ENCODE measurements at places on chromosomes 11 and 22.
A peak's percentile ranks its signal among the peaks of the same experiment; 100 is the strongest.

- DNase-seq = no peak
These were observed 25.2 kb upstream of the VPREB1 start for GRCh38 chr22:22219140-22219996.

GRCh38 chr11:109940816-109941215, 152.4 kb upstream of the ZC3H12C start:
- DNase-seq = peak; percentile 49

DNA sequence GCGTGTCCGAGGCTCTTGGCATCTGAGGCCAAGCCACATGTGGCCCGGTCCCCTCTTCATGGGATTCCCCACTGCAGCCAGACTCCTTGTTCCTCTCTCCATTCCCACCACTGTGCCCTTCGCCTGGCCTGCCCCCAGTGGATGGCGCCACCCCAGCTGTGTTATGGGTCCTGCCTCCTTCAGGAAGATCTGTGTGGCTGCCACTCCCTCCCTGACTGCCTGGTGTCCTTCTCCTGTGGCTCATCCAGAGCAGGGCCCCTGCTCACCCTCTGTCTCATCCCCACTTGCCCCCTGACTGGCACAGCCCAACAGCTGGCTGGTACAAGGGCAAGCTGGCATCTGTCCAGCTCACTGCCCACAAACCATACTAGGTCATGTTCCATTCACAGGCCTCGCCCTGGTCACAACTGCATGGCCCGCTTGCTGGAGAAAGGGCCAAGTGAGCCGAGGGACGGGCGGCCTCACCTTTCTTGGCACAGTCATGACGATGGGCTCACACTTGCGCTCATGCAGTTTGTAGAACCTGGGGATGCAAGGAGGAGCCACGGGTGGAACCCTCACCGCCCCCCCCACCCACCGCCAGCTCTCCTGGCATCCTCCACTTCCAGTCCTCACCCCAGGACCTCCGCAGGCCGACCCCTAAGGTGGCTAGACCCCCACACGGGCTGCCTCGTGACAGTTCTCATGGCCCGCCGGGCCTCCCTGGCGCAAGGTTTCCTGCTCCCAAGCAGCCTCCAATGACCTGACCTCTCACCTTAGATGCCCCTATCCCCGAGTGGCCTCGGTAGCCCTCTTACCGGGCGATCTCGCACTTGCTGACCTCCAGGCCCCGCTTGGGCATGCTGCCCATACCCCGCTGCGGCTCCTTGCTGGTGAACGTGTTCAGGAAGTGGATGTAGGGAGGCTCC, 2.1 kb upstream of the PTPRCAP start:
- peak; percentile 23 for DNase-seq

- peak; percentile 97 for DNase-seq
These were observed 10.9 kb upstream of the HBE1 start for GRCh38 chr11:5280582-5281102.

- no peak for DNase-seq
These were observed 17.8 kb upstream of the P2RY2 start for GRCh38 chr11:73200256-73200655.

DNA sequence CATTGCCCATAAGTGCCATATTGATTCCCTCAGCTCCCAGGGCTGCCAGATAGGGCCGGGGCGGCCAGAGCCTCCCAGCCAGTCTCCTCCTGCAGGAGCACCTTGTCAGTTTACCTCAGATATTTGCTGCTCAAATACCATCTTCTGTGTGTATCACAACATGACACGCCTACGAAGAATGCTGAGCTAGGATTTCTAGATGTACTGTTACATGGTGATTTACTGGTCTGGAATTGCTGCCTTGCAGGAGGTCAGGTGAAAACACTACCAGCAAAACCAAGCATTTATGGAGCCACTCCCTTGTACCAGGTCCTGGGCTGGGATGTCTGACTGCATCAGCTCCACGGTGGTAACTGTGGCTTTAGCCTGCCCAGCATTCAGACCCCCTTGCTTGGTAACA, 11.8 kb downstream of the MICAL3 start:
- DNase-seq = peak; percentile 34

DNA sequence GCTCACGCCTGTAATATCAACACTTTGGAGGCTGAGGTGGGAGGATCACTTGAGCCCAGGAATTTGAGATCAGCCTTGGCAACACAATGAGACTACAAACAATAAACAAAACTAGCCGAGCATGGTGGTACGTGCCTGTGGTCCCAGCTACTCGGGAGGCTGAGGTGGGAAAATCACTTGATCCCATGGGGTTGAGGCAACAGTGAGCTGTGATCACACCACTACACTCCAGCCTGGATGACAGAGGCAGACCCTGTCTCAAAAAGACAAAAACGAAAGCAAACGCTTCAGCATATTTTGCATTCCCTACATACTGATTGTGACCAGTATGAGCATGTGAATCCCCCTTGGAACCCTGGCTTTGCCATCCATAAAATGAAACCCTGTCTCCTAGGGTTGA, 33.9 kb upstream of the MN1 start:
- peak; percentile 74 for DNase-seq

- peak; percentile 79 for DNase-seq
These were observed 29.1 kb downstream of the TSPAN18 start for GRCh38 chr11:44755556-44756523.

GRCh38 chr22:30491381-30491780, 14.1 kb downstream of the SEC14L4 start:
- no peak for DNase-seq

GRCh38 chr11:67276781-67277230, 10.5 kb downstream of the GRK2 start:
- peak; percentile 44 for DNase-seq

DNA sequence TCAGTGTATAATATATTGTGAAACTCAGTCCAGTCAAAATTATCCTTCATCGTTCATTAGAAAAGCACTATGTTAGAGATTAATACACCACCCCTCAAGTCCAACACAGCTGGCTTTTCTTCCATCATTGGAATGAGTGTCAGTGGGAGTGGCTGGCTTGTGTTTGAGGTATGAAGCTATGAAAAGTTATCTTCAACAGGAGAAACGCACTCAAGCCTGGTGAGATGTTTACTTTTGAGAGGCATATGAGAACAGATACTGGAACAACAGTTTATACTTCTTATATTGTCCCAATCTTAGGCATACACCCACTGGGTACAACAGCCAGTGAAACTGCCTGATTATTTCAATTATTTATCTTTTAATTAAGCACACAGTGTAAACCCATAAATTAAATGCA, 34.3 kb downstream of the PLEKHB1 start:
- no peak for DNase-seq

DNA sequence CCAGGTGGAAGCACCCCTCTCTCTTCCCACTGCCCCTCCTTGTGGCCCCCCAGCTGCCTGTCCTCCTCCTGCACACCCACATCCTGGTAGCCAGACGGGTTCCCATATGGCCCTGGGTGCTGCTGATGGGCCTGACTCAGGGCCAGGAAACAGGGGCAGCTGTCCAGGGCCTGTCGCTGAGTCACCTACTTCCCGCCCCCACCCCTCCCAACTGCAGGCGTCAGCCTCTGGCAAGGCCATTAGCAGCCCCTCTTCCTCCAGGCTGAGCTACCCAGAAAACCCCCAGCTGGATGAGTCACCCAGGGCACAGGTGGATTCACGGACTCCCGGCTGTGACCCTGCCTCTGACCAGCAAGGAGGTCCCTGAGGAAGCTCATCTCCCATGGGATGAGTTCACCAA, 6.9 kb upstream of the GAL start:
- DNase-seq = peak; percentile 82

- DNase-seq = no peak
These were observed 709 bp upstream of the ST3GAL4 start for GRCh38 chr11:126354631-126355323.

DNA sequence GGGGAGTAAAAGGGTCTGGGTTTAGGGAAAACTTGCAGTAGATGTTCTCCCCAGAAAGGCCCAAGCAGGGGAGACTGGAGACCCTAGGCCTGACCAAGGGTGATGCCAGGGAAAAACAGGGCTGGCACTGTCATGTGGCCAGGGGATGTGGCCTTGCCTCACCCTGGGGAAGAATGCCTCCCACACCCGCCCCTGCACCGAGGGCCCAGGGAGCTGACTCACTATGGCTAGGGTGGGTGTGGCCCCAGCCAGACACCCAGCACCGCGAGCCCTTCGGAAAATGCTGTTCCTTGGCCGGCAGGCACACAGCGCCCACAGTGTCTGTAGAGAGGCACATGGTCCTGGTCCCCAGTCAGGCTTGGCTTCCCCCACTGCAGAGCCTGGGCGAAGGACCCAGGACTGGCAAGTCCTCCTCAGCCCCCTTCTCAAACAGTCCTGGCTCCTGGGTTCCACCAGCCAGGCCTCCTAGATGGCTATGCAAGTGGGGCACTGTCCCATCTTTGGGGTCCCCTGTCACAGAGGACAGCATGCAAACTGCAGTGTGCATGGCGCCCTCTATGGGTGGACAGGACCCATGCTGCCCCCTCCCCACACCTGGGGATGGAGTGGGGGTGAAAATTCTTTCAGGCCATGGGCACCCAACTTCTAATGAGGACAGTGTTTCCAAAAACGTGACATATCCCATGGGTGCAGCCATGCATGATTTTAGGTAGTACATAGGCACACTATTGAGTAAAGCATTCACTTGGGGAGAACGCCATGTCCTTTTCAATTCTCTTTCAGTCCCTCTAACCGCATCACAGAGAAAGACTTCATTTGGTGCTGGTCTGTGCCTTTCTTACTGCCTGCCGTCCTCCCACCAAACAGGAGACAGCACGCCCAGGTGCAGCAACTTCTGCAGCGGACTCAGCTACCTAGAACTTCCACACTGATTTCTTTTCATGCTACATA, 15.2 kb downstream of the TMPRSS5 start:
- peak; percentile 79 for DNase-seq

GRCh38 chr11:61679893-61680621, at the start of gene DAGLA:
TSS of gene DAGLA (plus strand) at chr11:61680391. CDS start at chr11:61720156, 39,765 bp downstream.
- DNase-seq = peak; percentile 58

GRCh38 chr22:24060375-24060788, 49.3 kb downstream of the CABIN1 start:
- peak; percentile 94 for DNase-seq

- no peak for DNase-seq
These were observed 67.8 kb downstream of the FAM168A start for GRCh38 chr11:73530109-73530508.

- DNase-seq = peak; percentile 42
These were observed 12.0 kb downstream of the KMT2A start for GRCh38 chr11:118448294-118448693.

GRCh38 chr11:47052165-47052564, 115.6 kb downstream of the CSTPP1 start:
- no peak for DNase-seq

- no peak for DNase-seq
These were observed 1297.0 kb downstream of the BRD1 start for GRCh38 chr22:48530666-48531065.

DNA sequence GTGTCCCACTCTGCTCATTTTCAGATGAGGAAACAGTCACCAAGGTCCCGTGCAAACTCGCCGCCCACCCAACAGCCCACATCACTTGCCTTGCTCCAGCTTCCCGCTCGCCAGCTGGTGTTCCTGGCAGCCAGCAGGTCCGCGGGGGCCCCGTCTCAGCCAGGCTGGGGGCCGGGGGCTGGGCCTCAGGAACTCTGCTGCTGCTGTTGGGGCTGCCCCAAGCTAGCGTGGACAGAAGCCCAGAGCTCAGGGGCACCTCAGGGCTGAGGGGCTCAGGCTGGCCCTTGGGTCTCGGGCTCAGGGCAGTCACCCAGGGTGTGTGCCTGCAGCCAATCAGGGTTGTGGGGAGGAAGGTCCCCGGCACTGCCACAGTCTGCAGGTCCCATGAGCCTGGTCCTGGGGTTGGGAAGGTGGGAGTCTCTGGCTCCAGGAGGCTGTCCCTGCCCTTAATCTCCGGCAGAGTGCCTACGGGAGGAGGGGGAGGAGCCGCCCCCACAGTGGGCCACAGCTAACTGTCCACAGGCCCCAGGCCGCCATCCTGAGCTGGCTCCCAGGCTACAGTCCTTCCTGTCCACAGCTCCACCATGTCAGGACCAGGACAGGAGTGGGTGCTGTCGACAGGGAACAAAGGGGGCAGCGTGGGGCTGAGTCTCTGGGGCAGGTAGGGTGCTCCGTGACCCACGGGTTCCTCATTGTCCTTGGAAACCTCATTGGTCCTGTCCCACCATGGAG, 65.2 kb downstream of the ARFGAP3 start:
- DNase-seq = no peak

GRCh38 chr11:74412321-74412720, 14.1 kb upstream of the PGM2L1 start:
- DNase-seq = peak; percentile 18

DNA sequence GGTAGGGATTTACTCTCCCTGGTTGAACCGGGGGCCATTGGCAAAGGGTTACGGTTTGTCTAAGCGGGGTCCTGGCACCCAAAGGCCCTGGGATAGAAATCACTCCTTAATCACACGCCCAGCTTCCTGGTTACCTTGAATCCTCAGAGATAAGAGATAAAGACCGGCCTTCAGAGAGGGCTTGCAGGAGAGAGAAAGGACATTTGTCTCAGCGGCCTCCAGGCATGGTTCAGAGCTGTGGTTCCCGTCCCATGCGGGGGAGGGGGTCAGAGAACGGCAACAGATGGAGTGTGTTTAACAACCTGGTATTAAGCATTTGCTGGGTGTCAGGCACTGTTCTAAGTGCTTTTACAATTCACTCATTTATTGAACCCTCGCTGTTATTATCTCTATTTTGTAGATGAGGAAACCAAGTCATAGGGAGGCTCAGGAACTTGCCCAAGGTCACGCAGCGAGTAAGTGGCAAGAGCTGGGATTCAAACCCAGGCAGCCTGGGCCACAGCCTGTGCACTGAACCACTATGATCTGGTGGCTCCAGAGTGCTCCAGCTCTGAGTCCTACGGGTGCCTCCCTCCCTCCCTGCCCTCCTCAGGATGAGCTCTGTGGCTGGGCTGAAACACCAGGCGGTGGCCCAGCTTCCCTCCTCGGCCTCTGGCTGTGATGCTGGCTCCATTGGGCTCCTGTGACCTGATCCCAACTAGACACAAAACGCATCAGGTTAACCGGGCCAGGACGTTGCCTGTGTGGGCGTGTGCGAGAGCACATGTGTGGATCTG, 18.6 kb downstream of the LRRC10B start:
- DNase-seq = no peak

DNA sequence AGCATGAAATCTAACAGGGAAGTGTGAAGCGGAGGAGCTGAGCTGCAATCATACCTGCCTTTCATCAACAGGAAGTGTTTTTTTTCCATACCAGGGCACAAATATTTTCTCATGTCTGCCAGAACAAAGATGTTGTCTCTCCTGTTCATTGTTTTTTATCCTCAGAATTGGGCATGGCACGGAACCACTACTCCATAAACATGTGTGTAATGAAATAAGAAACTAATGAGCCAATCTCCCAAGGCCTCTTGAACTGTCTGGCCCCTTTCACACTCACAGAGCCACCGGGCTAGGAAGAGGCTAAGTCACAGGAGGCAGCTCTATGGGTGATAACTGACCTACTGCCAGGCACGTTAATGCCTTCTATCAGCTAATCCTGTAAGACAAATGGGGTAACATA, 124.4 kb downstream of the ETS1 start:
- DNase-seq = no peak

DNA sequence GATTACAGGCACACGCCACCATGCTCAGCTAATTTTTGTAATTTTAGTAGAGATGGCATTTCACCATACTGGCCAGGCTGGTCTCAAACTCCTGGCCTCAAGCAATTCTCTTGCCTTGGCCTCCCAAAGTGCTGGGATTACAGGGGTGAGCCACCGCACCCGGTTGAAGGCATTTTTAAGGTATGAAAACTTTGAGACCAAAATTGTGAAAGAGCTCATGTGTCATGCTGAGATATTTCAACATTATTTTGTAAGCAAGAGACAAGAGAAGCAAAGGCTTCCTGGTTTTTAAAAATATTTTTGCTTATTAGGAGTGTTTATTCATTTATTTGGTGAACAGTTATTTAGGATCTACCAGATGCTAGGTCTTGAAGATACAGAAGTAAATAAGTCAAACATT, 6.8 kb downstream of the NHERF4 start:
- DNase-seq = no peak
